ENCODE measurements at places on chromosomes 7 and 10.
A peak's percentile ranks its signal among the peaks of the same experiment; 100 is the strongest.

GRCh38 chr7:25256333-25256819 is 28.1 kb upstream of the NPVF start:
- DNase-seq, result no peak

- no peak for DNase-seq
These were observed 417.1 kb upstream of the KLF6 start for GRCh38 chr10:4201866-4202825.

DNA sequence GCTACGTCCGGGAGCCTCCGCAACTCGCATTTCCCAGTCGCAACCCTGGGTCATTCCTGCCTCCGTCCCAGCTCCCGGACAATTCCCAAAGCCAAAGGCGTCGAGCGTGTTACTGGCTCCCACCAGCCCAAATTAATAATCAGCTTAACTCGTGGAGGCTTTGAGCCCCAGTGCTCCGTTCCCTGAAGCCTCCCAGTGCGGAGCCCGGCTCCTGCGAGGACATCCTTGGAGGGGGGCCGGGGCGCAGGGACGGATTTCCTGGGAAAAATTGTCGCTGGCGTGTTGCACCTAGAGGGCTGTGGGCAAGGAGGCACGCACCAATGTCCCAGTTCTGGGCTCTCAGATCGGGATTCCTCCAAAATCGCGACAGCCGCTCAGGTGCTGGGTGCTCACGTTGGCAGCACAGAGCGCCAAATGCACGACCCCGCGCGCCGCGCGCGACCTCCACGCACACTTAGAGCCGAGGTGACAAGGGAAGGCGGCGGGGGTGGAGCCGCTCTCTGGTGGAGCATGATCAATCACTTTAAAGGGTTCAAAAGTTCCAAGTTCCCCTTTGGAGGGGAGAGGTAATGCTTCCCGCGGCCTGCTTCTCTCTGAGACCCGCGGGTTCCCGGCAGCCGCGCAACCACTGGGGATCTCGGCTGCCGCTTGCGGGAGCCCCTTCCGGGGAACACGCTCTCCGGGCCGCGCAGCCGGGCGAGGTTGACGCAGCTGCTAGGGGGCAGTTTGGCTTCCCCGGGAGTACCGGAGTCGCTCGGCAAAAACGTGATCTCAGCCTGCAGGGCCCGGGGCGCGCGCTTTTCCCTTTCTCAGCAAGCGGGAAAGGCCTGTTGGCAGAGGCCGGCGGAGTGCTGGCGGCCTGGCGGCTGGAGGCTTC is 25.5 kb downstream of the SKIDA1 start:
- DNase-seq, result peak; percentile 95

GRCh38 chr7:371119-371778 is 81.3 kb downstream of the FOXL3 start:
- no peak for DNase-seq

GRCh38 chr10:71965623-71966022 is 1.4 kb downstream of the CHST3 start:
- no peak for DNase-seq

All from right kidney (tissue), 9 donors.